Putamen (tissue), 1 donor: ENCODE measurements at places on chromosomes 1 and 21.
A peak's percentile ranks its signal among the peaks of the same experiment; 100 is the strongest.

DNA sequence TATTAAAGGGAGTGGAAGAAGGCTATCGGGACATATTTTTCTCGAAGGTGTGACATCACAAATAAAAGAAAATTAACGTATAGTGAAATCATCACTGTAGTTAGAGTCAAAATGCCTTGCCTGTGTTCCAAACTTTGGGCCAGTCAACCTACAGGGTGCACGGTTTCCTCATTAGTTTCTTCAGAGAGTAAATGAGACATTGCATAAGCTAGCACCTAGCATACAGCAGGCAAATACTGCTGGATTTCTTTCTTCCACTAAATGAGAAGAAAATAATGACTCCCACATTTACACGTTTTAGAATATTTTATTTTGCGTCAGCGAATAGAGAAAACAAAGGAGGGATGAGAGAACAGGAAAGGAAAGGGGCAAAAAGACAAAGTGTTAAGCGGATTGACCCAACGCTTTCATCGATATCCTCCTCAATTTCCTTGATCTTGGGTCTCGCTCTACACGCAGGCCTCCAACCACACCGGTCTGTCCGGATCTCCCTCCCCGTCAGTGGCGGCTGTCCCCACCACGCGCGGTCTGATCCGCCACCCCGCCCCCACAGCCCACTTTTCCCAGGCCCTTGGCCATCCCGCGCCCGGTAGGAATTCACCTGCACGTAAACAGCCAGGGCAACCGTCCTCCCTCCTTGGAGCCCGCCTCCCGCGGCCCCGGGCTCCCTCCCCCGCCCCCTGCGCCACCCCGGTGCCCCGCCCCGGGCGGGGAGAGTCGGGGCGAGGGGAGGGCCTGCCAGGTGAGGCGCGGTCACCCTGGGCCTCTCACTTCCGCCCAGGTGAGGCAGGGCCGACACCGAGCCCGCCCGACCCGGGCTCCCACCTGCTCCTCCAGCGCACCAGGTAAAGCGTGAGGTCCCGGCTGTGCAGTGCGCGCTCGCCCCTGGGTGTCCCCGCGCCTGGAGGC is at the start of gene PATJ:
TSS of gene PATJ (plus strand) at position 770 of the 909 bp plus-strand sequence. CDS start 20,413 bp downstream, outside the sequence.
- peak; percentile 60 for DNase-seq

- DNase-seq = no peak
Measured at GRCh38 chr1:1917304-1917976, 1.6 kb downstream of the TMEM52 start.

- DNase-seq = no peak
Measured at GRCh38 chr1:235703506-235703905, 53.9 kb upstream of the GNG4 start.

GRCh38 chr1:165842671-165843129 is 15.3 kb downstream of the UCK2 start:
- no peak for DNase-seq

- DNase-seq = no peak
Measured at GRCh38 chr1:228423404-228424053, 6.9 kb upstream of the TRIM17 start.

GRCh38 chr1:28259934-28260802 is 850 bp downstream of the SESN2 start:
- peak; percentile 28 for DNase-seq

DNA sequence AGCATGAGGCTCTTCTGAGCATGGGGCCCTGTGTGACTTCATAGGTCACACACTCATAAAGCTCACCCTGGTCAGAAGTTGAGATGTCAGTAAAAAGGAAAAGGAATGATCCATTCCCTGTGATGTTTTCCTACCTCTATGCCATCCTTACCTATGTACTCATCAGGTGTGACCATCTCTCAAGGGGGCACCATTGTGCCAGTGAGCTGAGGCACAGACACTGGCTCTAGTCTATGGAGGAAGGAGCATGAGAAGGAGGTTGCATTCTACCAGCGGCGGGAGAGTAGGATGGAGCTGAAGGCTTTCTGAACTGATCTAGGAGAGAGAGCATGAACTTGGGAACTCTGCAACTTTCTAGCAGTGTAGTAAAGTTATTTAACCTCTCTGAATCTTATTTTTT is 65.8 kb upstream of the RGL1 start:
- no peak for DNase-seq

DNA sequence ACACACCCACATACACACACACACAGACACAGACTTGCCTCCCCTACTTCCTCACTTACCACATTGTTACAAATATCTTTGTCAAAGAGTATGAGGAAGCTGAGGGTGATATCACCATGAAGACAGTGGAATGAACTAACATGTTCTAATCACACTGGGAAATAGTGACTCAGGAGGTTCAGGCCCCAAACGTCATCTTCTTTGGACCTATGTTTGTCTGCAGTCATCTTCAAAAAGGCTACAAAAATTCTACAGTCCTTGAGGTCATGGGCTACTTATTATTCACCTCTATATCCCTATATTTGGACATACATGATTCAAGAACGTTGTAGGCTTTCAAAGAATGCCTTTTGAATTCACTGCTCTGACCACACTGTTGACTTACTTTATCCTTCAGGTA is 2.1 kb upstream of the LCE2C start:
- DNase-seq = no peak

- no peak for DNase-seq
Measured at GRCh38 chr1:162072740-162073139, 3.2 kb downstream of the NOS1AP start.
